ENCODE measurements at places on chromosomes 7 and 10.

- DNase-seq = no peak
These were observed 1.8 kb upstream of the FGF8 start for GRCh38 chr10:101777619-101778145.

DNA sequence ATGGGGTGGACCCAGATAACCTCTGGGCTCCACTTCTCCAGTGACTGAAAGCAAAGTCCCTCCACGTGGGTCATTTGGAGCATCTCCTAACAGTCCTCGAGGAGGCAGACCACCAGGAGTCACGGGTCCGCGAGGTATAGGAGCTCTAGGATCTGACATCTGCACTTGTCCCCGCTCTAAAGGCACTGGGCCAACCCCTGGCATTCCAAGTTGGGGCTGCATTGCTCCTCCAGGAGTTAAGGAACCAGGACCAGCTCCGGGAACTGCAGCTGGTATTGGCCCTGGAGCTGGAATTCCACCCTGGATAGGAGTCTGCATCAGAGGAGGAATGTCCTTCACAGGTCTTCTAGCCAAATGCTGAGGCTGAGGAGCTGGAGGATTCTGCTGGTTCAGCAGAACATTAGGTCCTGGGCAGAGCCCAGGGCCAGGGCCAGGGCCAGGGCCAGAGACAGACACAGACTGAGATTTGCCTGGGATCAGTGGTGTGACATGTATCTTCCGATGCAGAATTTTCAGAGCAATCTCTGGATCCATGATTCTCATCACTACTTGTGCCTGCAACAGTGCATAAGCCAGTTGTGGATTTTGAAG, 827 bp downstream of the CSTF2T start:
- DNase-seq = no peak

- DNase-seq = no peak
These were observed 38.1 kb upstream of the GPR141 start for GRCh38 chr7:37645282-37646050.

- no peak for DNase-seq
These were observed 3.1 kb downstream of the INA start for GRCh38 chr10:103280031-103280430.

GRCh38 chr10:117757086-117757720, 214.7 kb downstream of the EMX2 start:
- no peak for DNase-seq

- DNase-seq = no peak
These were observed 72.5 kb downstream of the CDK6 start for GRCh38 chr7:92763636-92764423.

DNA sequence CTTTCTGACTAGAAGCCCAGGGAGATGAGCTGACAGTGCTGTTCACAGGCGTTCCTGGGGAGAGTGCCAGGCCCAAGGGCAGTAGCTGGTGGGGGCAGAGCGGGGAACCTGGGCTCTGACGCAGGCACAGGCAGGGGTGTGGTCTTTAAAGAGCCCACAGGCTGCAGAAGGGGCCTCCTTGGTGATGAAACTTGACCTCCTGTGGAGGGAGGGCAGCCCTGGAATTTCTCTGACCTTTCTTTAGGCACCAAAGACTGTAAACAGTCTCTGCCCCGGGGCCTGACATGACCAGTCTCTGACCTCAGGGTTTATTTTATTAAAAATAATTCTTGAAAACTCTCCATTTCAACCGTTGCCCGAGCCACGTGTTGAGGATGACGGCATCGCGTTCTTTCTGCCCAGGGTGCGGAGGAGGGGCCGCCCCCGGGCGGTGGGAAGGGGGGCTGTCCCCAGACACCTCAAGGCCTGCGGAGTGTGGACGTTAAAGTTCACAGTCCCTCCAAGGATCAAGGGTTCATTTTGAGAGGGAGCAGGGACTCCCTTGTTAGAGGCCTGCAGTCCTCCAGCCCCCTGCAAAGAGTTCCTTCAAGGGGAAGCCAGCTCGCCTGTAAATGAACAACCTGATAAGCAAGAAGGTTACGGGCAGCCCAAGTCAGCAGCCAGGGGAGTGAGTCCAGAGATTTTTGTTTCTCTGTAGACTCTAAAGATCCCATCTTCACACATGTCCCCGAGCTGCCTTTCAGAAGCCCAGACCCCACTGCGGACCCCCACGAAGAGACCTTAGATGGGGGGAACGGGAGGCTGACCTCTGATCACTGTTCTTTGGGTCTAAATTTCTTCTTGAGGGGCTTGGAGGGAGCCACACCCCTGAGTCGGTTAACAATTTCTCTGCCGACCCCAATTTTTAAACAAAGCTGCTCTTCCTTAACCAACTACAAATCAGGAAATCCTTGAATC, 128.9 kb downstream of the VIPR2 start:
- DNase-seq = no peak

GRCh38 chr10:122521011-122521410, 39.5 kb upstream of the DMBT1 start:
- DNase-seq = no peak

GRCh38 chr10:76195654-76196390, 764.4 kb downstream of the LRMDA start:
- DNase-seq = no peak

DNA sequence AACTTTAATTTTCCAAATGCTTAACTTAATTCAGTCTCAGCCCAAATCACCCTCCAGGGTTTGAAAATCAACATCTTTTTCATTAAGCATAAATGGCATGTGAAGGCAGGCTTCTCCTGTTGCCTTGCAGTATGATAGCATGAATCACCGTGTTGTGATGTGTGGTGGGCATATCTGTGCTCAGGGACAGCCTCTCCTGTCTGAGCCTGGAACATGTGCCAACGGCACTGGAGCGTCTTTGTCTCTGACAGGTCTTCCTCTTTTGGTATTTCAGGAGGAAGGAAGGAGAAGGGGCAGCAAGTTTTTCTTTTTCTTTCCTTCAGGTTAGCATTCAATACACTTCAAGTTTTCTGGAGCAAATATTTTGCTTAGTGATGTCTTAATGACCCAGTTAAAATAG, 57.6 kb downstream of the LRGUK start:
- DNase-seq = no peak

- peak; percentile 47 for DNase-seq
These were observed 112.8 kb downstream of the TRRAP start for GRCh38 chr7:98991141-98991540.

- no peak for DNase-seq
These were observed 4.1 kb downstream of the ERCC6 start for GRCh38 chr10:49534670-49535381.

- no peak for DNase-seq
These were observed 21.1 kb downstream of the MKRN1 start for GRCh38 chr7:140458201-140458600.

GRCh38 chr7:13933536-13933935, 55.9 kb downstream of the ETV1 start:
- no peak for DNase-seq

DNA sequence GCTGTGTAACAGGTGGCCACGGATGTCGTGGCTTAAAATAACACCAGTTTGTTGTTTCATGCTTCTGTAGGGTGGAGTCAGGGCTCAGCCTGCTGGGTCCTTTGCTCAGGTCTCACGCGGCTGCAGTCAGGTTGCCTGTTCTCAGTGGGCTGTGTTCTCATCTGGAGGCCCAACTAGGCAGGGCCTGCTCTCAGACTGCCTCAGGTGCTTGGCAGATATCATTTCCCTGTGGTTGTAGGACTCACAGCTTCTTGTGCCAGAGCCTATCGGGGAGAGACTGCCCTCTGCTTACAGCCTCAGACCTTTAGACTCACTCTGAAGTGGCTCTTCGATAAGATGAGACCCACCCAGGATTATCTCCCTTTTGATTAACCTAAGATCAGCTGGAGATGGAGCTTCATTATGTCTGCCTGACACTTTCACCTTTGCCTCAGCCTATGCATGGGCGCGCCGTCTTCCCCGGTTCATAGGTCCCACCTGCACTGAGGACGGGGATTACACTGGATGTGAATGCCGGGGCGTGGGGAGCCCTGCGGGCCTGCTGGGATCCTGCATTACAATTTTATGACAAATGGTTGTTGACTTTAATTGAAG, 55.3 kb downstream of the INPP5A start:
- DNase-seq = no peak

- DNase-seq = no peak
These were observed 69.1 kb downstream of the MEST start for GRCh38 chr7:130560972-130561371.

GRCh38 chr7:8035647-8036518, 67.3 kb downstream of the GLCCI1 start:
- no peak for DNase-seq

DNA sequence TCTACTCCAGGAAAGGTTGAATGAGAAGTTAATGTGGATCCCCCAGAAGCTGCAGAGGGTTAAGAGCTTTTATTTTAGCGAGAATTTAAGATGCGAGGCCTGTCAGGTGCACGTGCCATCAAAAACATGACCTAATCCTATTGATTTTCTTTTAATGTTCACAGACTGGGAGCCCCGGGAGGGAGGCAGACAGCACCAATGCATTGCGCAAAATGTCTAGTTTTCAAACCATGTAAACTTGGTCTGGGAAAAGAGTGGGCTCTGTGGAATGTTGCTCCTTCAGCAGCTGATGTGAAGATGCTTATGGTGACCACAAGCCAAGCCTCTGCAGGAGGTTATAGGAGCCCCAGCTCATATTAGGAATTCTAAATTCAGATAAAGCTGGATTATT, 172.0 kb upstream of the ITGB1 start:
- DNase-seq = no peak

GRCh38 chr10:121525251-121526134, 72.8 kb downstream of the FGFR2 start:
- no peak for DNase-seq

DNA sequence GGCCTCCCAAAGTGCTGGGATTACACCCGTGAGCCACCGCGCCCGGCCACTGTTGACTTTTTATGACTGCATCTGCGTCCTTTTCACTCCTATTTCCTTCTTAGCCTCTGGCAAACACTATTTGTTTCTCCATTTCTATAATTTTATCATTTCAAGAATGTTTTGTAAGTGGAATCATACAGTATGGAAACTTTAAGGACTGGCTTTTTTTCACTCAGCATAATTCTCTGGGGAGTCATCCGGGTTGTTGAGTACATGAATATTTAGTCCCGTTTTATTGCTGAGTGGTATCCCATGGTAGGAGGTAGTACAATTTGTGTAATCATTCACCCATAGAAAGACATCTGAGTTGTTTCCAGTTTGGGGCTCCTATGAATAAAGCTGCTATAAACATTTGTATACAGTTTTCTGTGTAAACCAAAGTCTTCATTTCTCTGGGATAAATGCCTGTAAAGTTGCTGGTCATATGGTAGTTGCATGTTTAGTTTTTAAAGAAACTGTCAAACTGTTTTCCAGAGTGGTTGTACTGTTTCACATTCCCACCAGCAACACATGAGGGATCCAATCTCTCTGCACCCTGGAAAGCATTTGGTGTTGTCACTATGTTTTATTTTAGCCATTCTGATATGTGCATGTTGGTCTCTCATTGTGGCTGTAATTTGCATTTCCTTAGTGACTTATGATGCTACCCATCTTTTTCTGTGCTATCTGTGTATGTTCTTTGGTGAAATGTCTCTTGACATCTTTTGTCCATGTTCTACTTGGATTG, 139.6 kb upstream of the EEPD1 start:
- DNase-seq = no peak

DNA sequence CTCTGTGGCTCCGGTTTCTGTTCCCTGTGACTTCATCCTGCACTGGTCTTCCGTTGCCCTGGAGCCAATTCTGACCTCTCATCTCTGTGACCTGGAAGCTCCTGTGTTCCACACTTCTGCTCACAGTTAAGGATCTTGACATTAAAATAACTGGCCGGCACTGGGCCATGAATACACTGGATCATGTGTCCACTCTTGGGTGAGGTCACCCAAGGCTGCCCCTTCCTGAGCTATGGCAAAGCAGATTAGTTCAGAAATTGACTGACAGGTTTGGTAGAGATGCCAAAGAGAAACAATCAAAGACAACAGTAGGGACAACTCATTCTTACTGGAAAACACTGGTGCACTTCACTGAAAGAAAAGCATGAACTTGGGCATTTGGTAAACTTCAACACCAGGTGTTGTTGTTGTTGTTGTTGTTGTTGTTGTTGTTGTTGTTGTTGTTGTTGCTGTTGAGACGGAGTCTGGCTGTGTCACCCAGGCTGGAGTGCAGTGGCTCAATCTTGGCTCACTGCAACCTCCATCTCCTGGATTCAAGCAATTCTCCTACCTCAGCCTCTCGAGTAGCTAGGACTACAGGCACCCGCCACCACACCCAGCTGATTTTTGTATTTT, 36.7 kb upstream of the GRID1 start:
- no peak for DNase-seq

- DNase-seq = no peak
These were observed 23.9 kb downstream of the SLC13A4 start for GRCh38 chr7:135704074-135704473.

DNA sequence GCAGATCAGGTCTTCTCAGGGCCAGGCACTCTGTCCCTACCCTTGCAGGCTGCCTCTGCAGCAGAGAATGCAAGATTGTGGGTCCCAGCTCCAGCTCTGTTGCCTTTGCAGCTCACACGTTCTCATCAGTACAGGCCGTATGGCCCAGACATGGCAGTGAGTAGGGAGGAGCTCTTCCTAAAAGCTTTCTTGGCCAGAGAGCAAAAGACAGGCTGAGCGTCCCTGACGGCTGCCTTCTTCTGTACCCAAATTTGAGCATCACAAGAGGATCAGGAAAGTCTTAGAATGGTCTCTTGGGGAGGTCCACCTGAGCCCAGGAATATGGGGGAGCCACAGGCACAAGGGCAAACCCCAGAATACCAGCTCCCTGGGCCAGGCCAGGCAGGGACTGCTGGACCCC, 266.3 kb upstream of the ZMIZ1 start:
- no peak for DNase-seq

- peak; percentile 26 for DNase-seq
These were observed 48.1 kb downstream of the NEURL1 start for GRCh38 chr10:103541616-103542015.

Data from suprapubic skin (tissue), 4 donors.